ENCODE measurements at places on chromosomes 4 and X.

DNA sequence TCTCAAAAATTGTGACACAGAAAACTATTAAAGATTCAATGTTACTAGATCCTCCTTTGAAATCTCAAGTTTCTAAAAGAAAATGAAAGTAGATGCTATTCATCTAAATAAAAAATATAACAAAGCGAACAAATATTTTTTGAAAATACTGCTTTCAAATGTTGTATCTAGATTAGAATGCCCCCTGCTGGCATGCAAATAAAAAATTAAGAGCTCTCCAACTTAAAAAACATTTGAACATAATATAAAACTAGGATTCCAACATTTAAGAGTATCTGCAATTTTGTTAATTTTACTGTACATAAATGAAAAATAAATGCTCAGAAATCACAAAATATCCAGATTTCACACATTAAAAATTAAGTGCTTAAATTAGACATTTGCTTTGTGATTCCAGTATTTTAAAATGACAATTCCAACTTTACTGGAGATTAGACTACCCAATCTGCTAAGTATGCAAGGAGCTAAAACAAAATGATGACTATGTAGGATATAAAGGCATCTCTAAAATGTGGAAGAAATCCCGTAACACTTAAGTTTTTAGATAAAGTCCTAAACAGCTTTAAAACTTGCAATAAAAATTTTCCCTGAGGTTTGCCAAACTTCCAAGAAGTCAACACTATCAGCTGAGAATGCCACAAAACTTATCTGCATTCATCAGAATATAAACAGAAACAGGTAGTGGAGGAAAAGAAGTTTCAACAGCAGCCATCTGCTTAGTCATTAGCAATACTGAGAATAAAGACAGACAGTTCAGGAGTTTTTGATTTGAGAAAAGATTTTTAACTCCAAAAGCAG is 32.7 kb downstream of the DHX15 start:
- DNase-seq: no peak

DNA sequence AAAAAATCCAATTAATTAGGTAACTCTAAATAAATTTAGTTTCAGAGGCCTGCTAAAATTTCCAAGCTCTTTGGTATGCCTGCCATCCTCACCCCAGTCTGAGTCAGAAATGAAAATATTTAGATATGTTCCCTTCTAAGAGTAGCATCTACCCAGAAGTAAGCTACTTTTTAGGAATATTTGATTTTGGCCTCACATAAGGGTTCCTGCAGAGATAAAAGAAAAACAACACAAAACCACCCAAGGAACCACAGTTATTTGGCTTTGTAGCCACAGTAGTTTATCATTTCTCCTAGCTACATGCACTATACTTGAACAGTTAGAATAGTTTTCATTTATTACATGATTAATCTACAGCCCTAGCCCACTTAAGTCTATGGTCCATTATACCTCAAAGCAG is 192.6 kb upstream of the FAM241A start:
- DNase-seq: no peak

- no peak for DNase-seq
Observed at GRCh38 chr4:16066586-16067128, 17.2 kb downstream of the PROM1 start.

DNA sequence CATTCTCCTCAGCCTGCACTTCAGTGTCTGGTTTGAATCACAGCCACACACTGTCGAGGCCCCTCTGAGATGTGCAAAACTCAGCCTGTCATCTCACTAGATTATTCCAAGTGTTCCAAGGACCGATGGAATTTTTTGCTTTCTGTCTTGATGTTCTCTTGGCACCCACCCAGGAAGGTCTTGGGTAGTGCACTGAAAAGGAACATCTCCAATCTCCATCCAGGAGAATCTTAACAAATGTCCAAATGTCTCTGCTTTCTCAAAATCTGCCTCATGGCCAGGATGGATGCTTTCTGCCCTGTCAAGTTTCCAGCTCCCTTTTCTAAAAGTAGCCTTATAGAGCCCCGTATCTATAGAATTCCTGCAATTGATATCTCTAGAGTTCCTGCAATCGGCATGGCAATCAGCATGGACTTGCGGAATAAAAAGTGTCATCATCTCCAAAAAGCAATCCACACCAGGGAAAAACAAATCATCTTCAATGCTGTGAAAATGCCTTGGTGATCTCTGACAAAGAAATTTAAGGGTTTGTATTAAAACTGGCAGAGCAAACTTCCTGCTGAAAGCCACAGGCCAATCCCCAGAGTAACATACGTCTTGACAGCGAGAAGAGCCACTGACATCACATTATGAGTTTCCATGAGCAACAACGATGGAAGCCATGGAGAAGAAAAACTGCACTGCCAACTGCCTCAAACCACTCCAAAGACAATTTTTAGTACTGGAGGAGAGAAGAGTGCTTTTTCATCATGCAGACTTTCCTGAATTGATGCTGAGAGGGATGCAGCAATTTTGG is 215.3 kb upstream of the FAM9B start:
- DNase-seq: no peak

DNA sequence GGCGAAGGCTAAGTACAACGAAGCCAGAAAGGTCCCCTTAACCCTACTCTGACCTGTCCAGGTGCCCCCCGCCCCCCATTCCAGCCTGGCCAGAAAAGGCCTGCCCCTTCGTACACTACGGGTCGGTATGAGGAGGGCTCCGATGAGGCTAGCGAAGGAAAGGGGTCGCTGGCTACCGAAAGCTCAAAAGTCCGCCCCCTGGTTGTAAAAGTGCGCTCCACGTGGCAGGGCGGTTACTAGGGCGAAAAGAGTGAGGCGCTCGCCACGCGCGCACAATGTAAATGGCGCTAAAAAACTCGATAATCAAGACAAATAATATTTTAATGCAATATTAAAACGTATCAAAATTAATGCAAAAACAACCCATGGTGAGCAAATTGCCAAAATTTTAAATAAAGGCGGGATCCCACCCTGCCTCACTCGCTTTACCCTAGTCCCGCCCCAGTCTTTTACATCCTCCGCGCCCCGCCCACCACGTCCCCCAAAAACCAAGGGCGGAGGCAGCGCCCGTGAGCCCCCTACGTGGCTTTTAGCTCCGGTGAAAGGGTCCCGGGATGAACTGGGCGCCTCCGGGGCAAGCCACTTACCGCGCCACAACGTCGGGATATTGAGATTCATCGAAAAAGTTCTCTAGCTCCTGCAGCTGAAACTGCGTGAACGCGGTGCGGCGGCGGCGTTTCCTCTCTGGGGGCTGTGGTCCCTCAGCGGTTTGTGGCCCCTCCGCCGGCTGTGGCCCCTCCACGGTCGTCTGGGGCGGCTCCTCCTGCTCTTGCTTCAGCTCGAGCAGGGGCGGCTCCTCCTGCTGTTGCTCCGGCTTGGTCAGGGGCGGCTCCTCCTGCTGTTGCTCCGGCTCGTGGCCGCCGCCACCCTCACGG is 929 bp downstream of the ESX1 start:
- no peak for DNase-seq

DNA sequence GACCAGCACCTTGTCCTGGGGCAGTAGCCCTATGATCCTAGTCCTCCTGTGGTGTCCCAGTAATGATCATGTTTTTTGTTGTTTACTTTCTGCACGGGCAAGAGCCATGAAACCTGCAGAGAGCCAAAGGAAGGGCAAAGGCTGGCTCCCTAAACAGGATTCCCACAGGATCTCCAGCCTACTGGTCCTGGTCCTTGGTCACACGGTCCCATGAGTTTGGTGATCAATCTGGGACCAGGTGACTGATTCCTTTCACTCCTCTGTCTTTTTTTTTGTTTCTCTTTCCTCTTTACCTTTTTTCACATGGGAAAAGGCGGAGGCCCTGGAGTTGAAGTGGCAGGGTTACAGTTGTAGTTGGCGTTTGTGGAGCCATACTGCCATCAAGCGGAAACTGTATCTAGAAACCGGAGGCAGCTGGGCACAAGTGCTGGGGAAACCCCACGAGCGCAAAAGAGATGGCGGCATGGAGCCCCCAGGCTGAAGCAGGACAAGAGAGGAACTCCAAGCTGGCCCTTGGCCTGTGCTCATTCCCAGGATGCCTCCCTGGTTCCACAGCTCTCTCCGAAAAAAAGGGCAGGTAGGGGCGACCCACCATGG is 34.6 kb downstream of the NBDY start:
- DNase-seq: no peak

GRCh38 chr4:11250510-11250909 is 178.2 kb downstream of the HS3ST1 start:
- DNase-seq: no peak

GRCh38 chr4:75997946-75998345 is 7.2 kb upstream of the SDAD1 start:
- DNase-seq: no peak

DNA sequence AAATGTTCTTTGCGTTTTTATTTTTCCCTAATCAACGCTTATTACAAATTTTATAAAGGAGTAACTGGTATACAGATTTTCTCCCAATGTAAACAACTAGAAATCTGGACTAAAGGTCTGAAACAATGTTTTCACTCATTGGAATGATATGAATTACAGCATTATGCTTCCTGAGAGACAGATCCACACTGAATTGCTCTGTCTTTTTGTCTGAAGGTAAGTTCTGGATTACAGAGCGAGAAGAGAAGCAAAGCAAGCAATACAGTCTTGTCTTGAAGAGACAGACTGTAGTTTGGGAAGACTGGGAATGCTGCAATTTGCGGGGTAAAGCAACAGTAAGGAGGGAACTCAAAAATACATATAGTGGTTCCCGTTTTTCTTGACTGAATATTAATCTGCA is 262.2 kb upstream of the PABPC4L start:
- DNase-seq: no peak

DNA sequence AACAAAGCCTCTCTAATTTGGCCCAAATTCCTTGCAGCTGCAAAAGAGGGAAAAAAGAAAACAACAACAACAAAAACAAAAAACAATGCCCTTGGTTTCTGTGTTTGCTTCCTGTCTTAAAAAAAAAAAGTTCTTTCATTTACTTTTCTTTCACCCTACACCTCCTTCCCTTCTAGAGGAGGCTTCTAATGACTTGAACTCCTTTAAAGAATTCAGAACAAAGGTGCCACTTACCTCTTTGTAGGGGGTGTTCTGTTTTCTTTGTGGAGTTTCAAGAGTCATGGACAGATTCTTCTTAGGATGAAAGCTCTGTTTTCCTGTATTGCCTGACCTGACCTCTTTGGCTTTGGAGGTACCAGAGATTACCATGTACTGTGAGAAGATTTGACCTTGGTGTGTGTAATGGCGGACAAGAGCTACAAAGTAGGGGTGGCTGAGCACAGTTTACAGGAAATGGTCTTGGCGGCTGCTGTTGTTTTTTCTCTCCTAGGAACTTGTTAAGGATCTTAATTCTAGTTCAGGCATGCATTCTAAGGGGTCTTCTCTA is 72.4 kb upstream of the S100G start:
- DNase-seq: no peak

DNA sequence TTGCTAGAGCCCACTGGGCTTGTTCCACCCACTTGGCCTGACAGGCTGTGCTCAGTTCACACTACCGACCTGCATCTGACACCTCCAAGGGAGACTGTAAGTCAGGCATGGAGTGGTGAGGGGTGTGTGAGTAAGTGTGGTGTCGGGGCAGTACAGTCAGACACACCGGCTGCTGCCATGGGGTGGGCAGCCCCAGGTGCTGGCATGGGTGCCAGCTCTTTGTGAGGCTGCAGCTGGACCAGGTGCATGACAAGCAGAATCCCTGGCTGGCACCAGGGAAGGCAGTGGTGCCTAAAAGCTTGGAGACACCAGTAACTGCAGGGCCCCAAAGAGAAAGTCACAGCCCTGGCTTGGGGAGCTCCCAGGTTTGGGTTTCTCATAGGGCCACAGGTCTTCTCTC is 665.0 kb downstream of the SH3BGRL start:
- DNase-seq: no peak

GRCh38 chr4:48030470-48030869 is 13.9 kb downstream of the NIPAL1 start:
- DNase-seq: no peak

- DNase-seq: no peak
Observed at GRCh38 chr4:177367336-177367735, 57.7 kb downstream of the NEIL3 start.

GRCh38 chr4:178414042-178414441 is 971.8 kb upstream of the AGA start:
- no peak for DNase-seq

DNA sequence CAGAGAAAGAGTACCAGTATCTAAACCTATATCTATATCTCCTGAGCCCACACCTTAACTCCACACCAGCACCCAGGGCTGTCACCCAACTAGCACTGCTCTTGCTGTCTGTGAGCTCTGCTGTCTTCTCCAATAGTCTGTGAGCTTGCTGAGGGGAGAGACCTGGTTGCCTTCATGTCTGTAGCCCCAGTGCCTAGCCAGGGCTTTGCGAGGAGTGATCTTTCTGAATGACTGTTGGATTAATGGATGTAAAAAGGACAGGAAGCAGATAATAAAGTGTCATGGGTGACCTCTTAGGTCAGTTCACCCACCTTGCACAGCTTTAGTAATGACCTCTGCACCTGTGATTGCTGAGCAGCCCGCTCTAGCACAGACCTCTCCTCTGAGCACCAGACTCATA is 30.5 kb downstream of the CNGA2 start:
- no peak for DNase-seq

DNA sequence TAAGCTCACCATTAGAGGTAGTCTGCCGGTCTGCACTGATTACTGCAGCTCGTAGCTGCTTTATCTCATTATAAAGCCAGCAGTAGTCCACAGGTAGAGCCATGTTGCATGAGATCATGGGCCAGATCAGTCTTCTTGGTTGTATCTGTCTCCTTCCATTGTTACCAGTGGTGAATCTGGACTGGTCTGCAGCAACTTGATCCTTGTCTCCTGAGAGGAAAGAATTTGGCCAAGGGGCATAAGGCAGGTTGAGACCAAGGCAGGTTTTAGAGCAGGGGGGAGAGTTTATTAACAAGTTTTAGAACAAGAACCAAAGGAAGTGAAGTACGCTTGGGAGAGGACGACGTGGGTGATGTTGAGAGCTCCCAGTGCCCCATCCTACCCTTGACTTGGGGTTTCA is 228.5 kb downstream of the STIM2 start:
- no peak for DNase-seq

DNA sequence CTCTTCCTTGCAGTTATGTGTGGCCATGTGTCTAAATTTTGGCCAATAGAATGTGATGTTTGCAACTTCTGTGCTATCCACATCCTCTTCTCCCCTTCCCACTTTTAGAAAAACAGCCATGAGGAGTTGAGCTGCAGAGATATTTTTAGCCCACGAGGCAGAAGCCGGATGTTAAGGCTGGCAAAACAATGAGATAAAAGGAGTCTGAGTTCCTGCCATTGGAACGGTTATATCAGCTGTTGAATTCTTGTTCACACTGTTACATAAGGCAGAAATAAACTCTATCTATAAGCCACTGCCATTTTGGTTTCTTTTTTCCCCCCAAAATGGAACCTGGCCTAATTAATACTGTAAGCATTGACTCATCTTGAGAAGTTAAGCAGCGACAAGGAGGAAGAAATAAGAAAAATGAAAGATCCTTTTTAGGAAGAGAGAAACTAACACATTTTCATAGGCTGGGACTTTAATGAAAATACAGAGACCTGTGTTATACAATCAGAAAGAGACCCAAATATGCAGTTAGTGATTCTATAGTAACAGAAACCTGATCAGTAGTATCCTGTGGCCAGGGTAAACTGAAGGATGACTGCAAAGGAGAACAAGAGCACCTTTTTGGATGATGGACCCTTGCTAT is 200.5 kb downstream of the INPP4B start:
- DNase-seq: no peak

GRCh38 chr4:122827879-122828601 is 1.4 kb downstream of the FGF2 start:
- no peak for DNase-seq

Measured in stimulated activated CD8-positive, alpha-beta memory T cell treated with anti-CD3 and anti-CD28 coated beads, Interleukin-15, amount 100 ng/mL, for 24 hours (primary cell).